ENCODE measurements at places on chromosomes 7 and 10.

DNA sequence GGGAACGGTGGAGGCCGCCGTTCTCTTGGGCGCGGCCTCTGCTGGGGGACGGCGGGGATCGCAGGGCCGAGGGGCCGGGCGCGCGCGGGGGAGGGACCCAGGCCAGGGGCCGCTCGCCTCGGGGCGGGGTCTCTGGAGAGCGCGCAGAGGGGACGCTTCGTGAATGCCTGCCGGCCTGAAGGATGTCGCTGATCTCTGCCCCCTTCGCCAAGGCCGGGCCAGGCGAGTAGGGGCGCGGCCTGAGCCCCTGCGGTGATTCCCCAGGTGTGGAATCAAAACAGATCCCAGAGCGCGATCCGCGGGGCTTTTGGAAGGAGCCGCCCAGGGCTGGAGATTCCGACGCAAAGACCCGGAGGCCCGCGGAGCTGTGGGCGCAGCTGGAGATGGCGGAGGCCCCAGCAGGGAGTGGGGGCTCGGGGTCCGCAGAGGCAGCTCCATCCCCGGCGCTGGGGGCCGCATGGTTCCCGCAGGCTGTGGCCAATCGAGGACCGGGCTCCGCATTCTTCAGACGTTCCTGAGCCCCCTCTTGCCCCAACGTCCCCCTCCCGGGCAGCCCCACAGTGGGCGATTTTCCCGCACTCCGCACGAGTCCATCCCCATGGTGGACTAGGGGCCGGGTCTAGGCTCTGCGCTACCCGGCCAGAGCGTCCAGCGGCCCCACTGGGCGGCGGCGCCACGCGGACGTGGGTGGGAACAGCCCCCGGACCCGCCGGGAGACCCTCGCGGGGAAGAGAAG, 166.0 kb downstream of the ACTR3B start:
- no peak for DNase-seq

- DNase-seq: no peak
These were observed 1249.6 kb downstream of the TYW1 start for GRCh38 chr7:68246189-68246633.

DNA sequence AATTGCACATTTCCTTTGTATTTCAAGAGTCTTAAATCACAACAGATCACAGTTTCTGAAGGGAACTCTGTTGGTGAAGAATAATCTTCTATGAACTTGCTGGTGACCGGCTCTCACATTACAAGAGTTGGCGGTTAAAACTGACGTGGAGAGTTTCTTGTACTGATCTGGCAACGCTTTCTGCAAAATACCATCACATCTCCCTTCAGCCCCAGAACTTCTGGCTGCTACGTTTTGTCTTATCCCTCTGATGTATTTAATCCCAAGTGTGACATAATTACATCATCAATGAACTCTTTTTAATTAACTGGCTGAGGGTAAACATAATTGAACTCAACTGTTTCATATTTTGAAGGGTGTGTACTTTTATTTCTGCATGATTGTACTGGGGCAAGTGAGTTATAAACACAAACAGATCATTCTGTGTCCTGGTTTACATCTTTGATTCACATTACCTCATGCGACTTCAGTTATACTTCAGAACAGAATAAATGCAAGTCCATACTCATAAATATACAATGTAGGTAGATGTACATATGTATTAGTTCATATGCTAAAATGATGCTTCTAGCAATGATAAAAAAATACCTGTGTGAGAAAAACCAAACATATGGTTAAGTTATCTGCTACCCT, 105.1 kb upstream of the NPVF start:
- DNase-seq: no peak

DNA sequence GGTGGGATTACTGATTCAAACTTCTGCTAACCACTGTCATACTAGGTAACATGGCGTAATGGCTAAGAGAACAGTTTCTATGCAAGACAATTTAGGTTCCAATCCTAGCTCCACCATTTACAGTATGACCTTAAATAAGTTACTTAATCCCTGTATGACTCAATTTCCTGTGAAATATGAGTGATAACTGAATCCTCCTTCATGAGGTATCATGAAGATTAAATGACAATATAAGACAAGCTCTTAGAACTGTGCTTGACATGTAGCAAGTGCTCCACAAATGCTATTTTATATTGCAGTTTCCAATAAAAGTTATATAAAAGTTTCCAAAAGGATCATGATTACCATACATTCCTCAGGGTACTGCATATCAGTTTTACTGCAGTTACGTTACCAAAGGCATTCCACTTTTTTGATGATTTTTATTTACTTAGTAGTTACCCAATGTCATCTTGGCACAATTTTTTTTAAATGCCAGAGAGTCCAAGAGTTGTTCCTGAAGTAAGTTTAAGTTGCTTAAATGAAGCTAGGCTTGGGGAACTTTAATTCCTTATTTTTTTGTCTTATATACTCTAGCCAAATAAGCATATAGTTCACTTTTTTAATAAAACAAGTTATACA, 7.1 kb downstream of the DOCK4 start:
- DNase-seq: no peak

- DNase-seq: no peak
These were observed 16.3 kb downstream of the SHH start for GRCh38 chr7:155795951-155796350.

DNA sequence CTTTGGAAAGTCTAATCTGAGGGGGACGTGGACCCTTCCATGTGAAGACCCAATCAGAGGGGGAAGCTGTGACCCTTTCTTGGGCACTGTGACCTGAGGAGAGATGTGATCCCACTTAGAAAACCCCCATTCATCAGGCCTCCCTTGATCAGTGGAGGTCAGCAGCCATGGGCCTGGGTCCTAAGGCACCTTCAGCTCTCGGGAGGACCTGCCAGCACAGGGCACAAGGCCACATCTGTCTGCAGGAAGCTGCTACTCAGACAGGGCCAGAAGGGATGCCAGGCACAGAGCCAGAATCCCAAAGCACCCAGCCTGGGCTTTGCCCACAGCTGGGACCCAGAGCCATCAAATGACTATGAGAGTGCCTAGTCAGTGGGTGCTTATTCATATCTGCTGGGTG, 14.7 kb upstream of the RABGEF1 start:
- no peak for DNase-seq

DNA sequence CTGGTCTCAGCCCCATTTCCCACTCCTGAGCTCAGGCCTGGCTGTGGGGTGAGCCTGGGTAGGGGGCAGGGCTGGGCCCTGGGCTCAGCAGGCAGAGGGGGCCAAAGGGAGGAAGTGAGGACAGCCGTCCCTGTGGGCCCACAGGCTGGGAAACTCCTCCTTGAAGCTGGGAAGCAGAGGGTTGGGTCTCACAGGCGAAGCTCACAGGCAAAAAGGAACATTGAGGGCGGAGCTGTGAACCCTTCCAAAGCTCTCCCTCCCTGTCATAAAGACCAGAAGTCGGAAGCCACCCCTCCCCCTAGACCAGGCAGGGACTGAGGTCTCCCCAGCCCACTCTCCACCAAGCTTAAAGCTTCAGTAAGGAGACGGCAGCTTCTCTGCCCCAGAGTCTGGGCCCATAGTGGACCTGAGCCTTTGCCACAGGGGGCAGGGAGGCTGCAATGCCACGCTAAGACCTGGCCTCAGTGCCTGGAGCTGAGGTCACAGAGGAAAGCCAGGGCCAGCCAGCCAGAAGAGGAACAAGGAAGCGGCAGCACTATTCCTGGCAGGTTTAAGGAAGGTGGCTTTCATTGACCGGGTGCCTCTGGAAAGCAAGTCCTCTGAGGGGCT, 1.0 kb upstream of the KCP start:
- no peak for DNase-seq

- no peak for DNase-seq
These were observed 56.1 kb downstream of the CPVL start for GRCh38 chr7:29090151-29090805.

- DNase-seq: peak; percentile 20
These were observed 51.2 kb upstream of the GTF2I start for GRCh38 chr7:74606101-74606908.

DNA sequence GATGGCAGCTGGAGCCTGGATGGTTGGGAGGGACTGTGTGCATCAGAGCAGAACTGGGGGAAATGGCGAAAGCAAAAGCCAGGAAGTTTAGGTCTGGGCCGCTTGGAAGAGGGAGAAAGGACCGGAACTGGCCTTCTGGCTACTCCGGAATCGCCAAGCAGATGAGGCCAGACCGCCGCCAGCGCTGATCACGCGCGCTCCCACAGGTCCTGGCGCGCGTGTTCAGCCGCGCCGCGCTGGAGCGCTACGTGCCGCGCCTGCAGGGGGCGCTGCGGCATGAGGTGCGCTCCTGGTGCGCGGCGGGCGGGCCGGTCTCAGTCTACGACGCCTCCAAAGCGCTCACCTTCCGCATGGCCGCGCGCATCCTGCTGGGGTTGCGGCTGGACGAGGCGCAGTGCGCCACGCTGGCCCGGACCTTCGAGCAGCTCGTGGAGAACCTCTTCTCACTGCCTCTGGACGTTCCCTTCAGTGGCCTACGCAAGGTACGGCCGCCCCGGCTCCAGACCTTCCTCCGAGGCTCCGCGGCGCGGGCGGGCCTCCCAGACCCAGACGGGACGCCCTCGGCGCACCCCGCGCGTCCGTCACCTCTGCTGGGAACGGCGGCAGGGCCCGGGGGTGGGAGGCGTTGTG, 2.0 kb downstream of the CYP26C1 start:
- DNase-seq: no peak

- no peak for DNase-seq
These were observed 62.4 kb downstream of the MICU1 start for GRCh38 chr10:72563327-72563932.

DNA sequence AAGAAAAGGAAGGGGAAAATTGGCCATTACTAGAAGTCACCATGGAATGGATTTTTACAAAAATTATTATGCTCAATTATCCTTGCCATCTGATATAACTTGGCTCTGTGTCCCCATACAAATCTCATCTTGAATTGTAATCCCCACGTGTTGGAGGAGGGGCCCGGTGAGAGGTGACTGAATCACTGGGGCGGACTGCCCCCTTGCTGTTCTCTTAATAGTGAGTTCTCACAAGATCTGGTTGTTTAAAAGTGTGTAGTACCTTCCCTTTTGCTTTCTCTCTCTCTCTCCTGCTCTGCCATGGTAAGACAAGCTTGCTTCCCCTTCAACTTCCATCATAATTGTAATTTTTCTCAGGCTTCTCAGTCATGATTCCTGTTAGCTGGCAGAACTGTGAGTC, 1023.6 kb downstream of the XPNPEP1 start:
- DNase-seq: no peak

GRCh38 chr10:62381385-62382102, 7.4 kb downstream of the ZNF365 start:
- no peak for DNase-seq

DNA sequence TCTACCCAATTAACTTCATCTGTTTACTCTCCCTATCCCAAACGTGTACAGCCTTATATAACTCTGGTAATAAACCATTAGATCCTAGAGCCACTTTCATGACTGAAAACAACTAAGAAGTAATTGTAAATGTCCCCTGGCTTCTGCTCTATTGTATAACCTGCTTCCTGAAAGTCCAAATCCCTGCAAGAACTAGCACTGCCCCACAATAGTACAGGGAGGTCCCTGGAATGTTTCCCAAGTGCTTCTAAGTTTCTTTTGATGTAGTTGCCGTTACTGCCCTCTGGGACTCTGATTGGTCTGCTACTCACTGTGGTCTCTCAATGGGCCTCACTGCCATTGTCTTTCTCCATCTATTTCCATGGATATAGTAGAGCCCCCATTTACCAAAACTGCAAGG, 764.0 kb upstream of the GHITM start:
- DNase-seq: no peak

DNA sequence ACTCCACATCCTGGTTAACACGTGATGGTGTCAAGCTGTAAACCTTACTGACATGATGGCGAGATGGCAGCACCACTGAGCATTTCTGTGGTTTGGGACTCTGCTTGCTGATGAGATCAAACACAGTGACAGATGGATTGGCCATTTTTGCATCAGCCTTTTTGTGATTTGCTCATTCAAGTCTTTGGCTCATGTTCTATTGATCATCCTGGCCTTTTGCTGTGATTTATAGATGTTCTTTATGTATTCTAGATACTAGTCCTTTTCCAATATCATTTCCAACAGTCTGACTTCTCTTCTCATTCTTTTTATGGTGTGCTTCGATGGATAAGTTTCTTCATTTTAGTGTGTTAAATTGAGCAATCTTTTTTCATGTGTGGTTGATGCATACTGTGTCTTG, 24.7 kb upstream of the DIP2C start:
- no peak for DNase-seq

DNA sequence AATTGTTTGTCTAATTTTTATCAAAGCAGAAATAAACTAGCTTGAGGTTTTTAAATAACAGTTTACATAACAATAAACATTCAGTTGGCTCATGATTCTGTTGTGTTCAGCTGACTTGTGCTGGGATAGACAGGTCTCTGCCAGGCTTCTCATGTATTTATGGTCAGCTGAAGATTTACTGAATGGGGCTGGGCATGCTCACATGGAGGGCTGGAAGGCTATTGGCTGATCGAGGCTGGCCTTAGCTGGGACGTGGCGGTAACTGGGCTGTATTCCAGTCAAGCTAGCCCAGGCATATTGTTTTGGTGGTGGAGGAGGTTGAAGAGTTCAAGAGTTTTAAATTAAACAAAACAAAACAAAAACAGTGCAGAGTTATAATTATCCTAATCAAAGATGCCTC, 251.0 kb upstream of the MTPN start:
- no peak for DNase-seq

DNA sequence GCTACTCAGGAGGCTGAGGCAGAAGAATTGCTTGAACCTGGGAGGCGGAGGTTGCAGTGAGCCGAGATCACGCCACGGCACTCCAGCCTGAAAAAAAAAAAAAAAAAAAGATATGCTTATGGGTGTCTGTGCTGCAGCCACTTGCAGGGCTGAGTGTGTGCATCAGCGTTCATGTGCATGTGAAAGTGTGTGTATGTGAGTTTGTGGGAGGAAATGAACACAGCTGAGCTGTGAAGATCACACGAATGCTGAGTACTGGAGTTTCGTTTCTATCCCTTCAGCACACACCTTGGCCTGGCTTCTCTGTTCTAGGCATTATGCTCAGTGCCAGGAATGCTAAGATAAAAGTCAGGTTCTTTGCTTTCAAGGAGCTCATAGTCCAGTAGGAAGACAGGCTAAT, 12.0 kb upstream of the SVOPL start:
- no peak for DNase-seq

DNA sequence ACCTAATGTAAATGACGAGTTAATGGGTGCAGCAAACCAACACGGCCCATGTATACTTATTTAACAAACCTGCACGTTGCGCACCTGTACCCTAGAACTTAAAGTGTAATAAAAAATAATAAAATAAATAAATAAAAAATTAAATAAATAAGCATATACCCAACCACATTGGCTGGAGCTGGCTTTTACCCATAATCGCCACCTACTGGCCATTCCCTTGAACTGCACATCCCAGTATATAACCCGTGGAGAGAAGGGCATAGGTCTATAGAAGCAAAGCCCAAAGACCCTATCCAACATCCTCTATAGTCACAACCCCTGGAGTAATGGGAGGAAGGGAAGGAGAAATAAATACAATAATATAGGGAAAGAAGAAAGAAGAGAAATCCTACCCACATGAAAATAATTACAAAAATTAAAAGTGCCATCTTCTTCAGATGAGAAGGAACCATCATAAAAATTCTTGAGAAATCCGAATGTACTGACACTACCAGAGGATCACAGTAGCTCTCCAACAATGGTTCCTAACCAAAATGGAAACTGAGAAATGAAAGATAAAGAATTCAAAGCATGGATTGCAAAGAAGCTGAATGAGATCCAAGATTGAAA, 65.6 kb downstream of the TWIST1 start:
- no peak for DNase-seq

- DNase-seq: no peak
These were observed 91.2 kb upstream of the SEM1 start for GRCh38 chr7:96800824-96801223.
